ENCODE measurements at places on chromosomes 12 and 14. TPM values are rescaled to one million over a fixed set of nuclear protein-coding genes. Genes with fewer than 3 reads are reported as not detected.

The GPR84 gene
- polyA plus RNA-seq: 0.11 TPM

The LRCOL1 gene
- 1.4 TPM for polyA plus RNA-seq

The CMA1 gene
- not detected for polyA plus RNA-seq

The CLEC7A gene
- 1.7 TPM for polyA plus RNA-seq
